Globus pallidus (tissue), 1 donor: ENCODE measurements at places on chromosomes 12 and 14.
A peak's percentile ranks its signal among the peaks of the same experiment; 100 is the strongest.

GRCh38 chr14:45664668-45665356, 411.8 kb upstream of the MIS18BP1 start:
- DNase-seq, result no peak

- DNase-seq, result no peak
Measured at GRCh38 chr12:88924162-88924561, 343.9 kb upstream of the KITLG start.

- DNase-seq, result no peak
Measured at GRCh38 chr12:96889273-96889933, 17.7 kb upstream of the NEDD1 start.

- DNase-seq, result peak; percentile 34
Measured at GRCh38 chr14:93543766-93544165, 113.0 kb downstream of the UNC79 start.

GRCh38 chr14:104421892-104422828, 157.4 kb upstream of the C14orf180 start:
- DNase-seq, result no peak

DNA sequence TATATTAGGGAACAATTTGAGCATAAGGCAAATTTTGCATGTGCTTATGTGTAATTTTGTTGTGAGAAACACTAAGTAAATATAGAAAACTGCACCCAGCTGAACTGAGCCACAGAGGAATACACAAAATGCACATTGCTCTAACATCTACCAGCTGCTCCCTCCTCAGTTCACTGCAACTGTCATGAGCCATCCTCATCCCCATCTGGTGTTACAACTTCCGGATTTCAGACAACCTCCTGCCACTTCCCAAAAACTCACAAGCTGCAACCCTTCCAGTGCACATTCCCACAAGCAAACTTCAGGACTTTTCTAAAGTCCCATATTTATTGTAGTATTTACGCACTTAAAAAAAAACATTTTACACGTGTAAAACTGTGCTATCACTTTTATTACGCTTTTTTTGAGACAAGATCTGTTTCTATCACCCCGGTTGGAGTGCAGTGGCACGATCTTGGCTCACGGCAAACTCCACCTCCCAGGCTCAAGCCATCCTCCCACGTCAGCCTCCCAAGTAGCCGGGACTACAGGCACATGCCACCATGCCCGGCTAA, 169.1 kb upstream of the TBX3 start:
- DNase-seq, result no peak

GRCh38 chr14:68393259-68393658, 399.6 kb downstream of the ZFP36L1 start:
- DNase-seq, result no peak

DNA sequence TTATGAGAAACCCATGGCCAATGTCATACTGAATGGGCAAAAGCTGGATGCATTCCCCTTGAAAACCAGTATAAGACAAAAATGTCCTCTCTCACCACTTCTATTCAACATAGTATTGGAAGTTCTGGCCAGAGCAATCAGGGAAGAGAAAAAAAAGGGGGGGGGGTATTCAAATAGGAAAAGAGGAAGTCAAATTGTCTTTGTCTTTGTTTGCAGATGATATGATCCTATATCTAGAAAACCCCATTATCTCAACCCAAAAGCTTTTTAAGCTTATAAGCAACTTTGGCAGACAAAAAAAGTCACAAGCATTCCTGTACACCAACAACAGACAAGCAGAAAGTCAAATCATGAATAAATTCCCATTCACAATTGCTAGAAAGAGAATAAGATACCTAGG, 19.5 kb downstream of the GLIPR1L1 start:
- no peak for DNase-seq

DNA sequence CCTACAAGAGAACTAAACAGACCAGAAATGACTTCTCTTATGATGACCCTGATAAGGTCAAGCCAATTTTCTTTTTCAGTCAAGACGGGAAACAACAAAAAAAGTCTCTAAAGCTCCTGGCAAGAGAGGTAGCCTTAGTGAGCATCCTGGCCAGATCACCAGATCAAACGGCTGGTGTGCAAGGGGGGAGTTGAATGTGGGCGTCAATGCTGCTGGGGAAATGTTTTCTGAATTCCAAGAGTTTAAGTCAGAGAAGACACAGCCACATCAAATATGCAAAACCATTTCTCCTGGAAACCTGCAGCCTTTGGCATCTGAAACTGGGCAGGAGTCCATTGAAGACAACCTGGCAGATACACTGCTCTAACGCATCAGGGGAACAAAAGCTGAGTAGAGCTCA, 16.0 kb upstream of the SELPLG start:
- no peak for DNase-seq

DNA sequence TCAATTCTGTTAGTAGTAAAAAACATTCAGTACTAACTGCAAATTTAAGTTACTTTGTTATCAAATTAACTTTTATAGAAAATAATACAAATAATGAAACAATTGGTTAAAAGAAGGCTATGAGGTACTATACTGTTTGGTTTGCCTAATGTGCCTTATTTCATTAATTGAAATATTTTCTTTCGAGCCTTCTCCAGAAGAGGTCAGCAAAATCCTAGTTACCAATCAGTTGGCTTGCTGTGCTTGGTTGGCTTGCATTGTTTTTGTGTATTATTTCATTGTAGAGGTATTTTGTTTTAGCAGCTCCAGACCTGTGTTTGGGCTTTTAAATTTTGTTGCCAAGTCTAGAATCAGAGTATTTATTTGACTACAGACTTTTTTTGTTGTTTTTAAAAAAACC, 68.5 kb downstream of the AEBP2 start:
- peak; percentile 36 for DNase-seq

DNA sequence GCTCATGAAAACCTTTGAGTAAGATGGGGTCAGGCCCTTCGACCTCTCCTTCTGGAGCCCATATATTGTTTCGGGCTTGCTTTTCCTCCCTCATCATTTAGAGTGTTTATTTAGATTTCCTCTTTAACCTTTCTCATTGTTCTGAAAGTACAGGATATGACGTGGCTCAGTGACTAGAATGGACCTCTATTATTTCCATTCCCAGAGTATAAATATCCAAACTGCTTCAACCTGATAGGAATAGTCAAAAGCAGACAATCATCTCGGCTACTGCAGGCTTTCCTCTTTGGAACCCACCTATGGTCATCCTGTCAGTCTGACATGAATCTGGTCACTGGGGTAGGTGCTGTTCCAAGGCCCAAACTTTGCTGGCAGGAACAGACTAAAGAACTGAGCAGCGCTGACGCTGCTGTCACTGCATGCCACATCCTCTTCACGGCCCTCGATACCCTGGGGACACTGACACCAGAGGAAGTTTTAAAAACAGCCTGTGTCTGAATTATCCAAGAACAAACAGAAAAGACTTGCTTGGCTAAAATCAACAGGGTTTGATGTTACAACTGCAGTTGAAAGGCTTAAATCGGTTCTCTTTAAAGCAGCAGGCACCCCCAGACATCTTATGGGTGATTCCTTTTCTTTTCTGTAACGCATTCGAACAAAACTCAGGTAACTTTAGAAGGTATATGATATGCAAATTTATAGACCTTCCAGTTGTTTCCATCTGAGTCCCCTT, 5.0 kb upstream of the DDX47 start:
- peak; percentile 49 for DNase-seq

DNA sequence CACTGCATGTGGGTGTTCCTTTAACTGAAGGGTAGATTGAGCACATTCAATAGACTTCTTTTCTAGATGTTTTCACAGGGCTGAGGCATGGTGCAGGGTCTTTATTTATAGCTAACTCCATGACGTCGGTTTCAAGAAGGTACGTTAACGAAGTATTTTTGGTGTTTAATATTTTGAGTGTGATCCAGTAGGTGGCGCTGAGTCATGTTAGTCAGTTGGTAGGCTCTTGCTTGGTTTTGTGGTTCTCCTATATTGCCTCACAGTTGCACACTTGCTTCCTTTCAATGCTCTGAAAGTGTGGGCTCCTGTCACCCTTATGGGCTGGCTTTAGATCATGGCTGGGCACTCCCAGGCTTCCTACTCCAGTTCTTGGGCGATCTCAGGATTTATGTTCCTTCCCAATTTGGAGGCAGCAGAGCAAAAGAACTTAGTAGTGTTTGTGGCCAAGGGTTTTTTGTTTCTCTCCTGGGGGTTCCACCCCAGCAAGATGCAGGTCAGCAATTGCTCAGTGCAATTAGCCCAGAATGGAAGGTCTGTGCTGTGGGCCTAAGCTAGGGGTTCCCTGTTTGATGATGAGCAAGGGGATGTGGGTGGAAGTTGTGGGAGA, 471.6 kb upstream of the FOXG1 start:
- DNase-seq, result no peak

DNA sequence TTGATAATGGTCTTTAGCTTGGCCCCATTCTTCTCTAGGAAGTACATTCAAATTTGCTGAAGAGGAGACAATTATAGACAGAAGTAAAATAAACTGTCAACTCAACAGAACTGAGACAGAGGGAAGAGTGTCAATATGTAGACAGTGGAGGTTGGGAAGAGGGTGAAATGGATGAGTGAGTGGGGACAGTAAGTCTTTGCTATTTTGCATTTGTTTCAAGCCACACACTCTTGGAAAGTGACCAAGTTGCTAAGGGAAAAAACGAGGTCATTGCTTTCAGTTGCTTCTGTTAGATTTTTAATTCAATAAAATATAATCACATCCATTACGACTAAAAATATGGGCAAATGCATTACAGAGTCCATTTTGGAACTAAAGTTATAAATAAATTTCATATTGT, 47.8 kb downstream of the BTBD7 start:
- DNase-seq, result no peak

DNA sequence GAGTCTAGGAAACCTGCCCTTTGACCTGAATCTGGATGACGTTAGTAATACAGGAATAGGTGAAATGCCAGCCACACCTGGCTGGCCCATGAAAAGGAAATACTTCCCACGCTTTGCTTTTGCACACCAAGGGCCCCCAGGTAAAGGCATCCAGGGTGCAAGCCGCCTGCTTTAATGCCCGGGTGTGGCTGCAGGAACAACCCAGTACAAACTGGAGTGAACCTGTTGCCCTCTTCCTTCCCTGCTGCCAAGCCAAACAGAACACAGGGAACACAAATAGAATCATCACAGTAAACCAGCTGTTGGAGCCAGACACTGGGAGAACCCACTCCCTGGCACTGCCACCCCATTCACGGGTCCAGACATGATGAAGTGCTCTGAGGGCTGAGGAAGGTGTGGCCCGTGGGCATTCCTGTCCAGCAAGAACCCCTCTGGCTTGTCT, 24.2 kb upstream of the FOS start:
- no peak for DNase-seq

DNA sequence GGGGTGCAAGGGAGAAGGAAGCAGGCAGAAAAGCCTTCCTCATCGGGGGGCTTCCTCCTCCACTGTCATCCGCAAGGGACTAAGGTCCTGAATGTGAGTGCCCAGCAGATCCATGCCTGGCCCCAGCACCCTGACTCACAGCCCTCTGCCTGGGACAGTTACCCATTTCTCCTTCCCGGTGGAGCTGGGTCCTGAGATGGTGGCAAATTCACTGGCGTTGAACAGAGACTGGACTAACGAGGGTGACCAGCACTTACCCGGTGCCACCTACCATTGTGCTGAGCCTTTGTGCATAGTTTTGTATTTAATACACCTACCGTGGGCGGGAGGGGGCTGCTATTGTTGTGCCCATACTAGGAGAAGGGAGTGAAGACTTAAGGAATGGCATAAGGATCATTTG, 30.9 kb upstream of the PLEKHG6 start:
- DNase-seq, result no peak

DNA sequence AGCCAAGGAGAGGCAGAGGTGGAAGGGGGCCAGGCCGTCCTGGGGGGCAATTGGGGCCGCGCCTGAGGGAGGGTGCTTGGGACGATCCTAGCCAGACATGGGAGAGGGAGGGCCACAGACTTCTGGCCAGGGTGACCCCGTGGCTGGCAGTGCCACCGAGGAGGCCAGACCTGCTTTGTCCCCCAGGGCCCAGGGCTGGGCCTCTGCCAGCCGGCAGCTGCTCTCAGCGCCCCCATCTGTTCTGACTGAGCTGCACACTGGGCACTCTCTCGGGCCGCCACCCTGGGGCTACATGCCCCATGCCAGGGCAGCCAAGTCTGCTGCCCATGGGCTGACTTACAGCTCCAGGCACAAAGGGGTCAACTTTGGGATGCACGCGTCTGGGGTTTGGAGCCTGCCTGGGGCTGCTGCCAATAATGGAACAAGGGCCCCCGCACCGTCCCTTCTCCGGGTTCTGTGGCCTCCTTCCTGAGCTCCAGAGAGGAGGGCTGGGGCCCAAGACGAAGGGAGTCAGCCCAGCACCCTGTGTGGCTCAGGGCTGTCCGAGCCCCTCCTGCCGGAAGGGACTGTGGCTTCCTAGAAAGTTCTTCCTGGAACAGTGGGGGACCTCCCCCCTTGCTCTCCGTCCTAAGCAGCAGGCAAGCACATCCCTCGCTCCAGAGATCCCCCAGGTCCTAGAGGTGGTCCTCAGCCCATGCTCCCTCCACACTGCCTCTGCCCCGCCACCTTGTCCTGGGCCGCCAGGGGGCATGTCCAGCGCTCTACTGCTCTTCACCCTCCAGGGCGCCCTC, 1.1 kb downstream of the ADSS1 start:
- peak; percentile 68 for DNase-seq

DNA sequence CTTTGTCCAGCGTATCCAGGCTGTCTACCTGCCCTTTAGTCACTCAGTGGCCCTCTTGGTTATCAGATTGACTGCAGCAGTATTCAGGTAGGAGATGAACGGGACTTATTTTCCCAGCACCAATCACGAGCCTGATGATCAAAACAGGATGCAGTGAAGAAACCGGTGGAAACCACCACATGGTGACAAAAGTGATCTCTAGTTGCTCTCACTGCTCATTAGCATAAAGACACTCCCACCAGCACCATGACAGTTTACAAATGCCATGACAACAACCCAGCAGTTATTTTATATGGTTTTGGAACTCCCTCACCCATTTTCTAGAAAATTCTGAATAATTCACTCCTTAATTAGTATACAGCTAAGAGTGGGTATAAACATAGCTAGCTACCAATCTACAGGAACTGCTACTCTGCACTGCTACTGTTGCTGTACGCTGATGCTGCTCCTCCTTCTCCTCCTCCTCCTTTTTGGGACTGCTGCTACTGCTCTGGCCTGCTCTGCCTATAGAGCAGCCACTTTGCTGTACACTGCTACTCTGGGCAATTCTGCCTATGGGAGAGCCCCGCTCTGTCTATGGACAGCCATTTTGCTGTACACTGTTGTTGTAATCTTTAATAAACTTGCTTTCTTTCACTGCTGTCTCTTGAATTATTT, 142.5 kb upstream of the SSTR1 start:
- no peak for DNase-seq

GRCh38 chr14:101113108-101113612, 209.6 kb upstream of the RTL1 start:
- no peak for DNase-seq

GRCh38 chr12:101891462-101891971, 14.1 kb downstream of the DRAM1 start:
- DNase-seq, result no peak

DNA sequence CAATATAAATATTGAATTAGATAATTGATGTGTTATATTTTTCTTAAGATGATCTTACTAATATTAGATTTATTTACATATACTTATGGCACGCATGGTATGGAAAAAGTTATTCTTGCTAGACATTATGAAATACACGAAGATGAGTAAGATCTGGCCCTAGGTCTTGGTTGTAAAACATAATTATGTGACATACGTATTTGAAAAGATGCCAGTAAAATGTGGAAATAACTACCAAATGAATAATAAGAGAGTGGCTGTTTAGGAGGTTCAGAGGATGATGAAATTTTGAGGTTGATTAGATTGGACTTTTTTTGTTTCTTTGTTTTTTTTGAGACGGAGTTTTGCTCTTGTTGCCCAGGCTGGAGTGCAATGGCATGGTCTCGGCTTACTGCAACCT, 41.3 kb downstream of the FANCM start:
- DNase-seq, result no peak
